CD4-positive, CD25-positive, alpha-beta regulatory T cell (primary cell): ENCODE measurements at places on chromosomes 1 and 21.
A peak's percentile ranks its signal among the peaks of the same experiment; 100 is the strongest.

GRCh38 chr1:183218971-183219615 is 33.0 kb downstream of the LAMC2 start:
- peak; percentile 84 for DNase-seq

- DNase-seq = no peak
These were observed 128.6 kb downstream of the HUNK start for GRCh38 chr21:32001390-32001789.

- DNase-seq = no peak
These were observed 68.6 kb upstream of the PALMD start for GRCh38 chr1:99577313-99577712.

DNA sequence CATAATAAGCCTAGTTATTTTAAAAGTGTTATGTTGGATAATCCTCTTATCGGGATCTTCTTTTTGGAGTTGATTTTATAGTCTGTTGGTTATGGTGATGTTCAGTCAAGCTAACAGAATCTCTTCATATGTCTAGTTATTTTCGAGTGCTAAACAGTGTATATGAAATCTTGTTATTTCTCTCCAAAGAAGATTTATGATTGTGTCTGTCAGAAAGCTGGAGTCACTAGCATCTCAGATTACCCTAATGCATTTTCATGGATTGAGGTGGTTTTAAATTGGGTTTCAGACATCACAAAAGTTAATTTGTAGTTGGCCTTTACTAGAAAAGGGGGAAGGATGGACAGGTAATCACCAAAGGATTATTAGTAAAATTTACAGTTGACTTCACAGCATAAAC is 13.3 kb downstream of the MAEL start:
- DNase-seq = no peak

DNA sequence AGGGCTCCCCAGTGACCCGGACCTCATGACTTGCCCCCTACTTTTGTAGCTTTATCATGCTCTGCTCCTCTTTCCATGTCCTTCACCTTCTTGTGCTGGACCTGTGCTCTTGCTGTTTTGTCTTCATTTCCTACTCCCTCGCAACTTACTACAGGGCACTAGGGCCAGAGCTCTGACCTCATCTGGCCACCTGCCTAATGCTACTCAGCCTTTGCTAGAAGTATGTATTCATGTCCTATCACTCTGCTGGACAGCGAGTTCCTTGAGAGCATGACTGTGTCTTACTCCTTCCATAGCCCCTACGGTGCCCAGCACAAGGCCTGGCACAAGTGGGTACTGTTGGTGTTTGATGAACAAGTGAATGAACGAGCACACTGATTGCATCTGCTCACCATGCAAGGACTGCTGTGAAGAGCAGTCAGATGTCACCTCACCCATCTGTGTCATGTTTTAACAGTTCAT is 1.9 kb downstream of the MTFR1L start:
- no peak for DNase-seq

- no peak for DNase-seq
These were observed 41.6 kb downstream of the NUAK2 start for GRCh38 chr1:205279986-205280385.

GRCh38 chr1:41225495-41225894 is 16.6 kb downstream of the SCMH1 start:
- DNase-seq = no peak

GRCh38 chr21:45551316-45551715 is 9.1 kb upstream of the SLC19A1 start:
- peak; percentile 63 for DNase-seq

DNA sequence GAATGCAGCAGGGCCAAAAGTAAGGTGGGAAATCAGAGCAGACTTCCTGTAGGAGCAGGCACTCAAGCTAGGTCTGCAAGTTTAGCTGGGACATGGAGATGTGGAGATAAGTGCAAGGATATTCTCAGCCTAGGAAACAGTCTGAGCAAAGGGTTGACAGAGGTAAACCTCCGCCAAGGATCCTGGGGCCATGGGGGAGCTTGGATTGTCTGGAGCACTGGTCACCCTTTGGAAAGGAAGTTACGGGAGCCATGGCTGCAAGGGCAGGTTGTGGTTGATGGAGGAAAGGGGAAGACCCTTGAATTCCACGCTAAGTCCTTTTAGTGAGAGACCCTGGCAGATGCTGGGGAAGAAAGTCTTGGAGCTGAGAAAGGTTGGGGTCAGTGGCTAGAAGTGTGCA is 150.9 kb downstream of the PTPRU start:
- no peak for DNase-seq

- DNase-seq = no peak
These were observed 570 bp upstream of the PEX10 start for GRCh38 chr1:2412773-2413494.

DNA sequence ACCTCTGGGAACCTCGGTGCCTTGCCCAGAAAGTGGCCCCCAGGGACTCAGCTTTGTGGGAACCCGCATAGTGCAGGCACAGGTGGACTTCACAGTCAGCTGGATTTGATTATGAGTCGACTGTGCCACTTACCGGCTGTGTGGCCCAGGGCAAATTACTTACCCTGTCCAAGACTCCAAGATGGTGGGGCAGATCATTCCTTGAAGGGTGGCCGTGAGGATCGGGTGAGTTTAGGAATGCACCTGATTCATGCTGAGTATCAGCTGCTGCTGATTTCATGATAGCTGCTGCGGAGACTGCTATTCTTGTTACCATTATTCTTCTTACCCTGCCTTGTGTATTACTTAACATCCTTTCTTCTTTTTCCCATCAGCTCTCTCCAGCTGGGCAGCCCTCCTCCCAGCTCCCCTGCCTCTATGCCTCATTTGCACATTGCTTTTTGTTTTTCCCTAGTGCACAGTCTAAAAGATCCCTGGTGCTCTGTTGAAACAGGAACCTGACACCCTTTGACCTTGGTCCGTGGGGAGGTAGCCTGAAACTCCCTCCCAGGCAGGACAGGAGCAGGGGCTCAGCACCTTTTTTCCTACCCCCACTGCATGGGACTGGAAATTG is 40.5 kb upstream of the FHAD1 start:
- DNase-seq = no peak

DNA sequence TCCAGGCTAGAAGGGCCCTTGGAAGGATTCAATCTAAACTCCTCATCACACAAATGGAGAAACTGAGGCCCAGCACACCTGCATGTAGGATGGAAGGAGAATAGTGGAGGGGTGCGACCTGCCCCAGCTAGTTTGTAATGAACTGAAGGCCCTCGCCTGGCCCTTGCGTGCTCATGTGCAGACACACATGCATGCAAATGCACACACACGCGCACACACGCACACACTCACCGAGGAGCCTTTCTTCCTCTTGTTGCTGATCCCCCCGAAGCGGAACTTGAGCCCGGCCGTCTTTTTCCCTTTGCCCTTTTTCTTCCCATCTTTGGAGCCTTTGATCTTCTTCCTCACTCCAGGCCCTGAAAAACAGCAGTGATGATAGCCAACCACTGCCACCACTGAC is 27.9 kb downstream of the CHD5 start:
- no peak for DNase-seq

- no peak for DNase-seq
These were observed 7.3 kb upstream of the FGGY start for GRCh38 chr1:59289570-59289969.

DNA sequence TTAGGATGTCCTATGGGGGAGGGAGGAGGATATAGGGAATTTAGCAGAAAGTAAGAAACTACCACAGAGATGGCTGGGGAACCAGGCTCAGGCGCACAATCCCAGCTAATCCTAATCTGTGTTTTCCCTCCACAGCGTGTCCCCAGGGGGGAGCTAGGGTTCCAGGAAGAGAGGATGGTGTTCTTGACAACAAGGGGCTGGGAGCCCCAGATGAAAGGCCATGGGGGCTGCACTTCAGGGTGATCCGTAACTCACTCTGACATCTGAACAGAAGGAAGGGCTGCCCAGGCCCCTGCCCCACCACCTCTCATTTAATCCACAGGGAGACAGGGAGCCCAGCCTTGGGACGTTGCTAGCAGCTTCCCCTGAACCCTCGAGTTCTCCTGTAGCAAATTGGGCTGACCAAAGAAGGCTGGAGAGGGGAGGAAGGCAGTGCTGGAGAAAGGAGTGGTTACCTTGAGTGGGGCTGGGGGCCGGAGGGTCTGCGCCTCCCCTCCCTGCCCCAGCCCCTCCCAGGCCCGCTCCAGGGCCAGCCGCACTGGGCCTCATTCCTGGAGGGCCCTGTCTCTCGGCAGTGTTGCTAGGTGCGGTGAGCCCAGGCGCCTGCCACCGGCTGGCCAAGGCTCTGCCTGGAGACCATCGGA is 131.7 kb downstream of the TMEM53 start:
- DNase-seq = no peak

DNA sequence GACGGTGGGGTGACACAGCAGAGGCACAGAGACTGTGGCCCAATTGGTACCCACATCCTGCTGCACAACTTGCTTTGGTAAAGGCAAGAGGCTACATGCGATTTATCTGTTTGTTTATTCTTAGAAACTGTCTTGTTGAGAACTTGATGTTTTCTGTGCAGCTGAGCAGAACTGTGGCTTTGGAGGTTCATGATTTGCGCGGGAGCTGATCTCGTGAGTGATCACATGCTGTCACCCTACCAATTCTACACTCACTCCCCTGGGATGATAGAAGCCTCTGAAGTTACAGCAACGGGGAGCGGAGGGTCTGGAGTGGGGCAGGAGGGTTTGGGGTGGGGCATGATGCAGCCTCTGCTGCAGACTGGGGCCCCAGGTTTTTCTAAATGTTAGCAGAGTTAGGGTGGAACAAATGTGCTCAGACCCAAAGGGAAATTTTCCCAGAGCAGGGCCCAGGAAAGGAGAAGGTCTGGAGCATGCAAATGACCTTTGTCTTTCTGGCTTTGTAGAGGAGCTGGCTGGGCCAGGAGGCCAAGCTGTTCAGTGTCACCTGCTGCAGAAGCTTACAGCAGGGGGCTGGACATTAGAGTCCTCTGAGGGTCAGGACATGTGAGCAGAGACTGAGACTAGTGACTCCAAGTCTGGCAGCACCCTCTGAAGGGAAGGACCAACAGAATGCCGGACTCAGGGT is 83.6 kb downstream of the GRIK3 start:
- DNase-seq = no peak

DNA sequence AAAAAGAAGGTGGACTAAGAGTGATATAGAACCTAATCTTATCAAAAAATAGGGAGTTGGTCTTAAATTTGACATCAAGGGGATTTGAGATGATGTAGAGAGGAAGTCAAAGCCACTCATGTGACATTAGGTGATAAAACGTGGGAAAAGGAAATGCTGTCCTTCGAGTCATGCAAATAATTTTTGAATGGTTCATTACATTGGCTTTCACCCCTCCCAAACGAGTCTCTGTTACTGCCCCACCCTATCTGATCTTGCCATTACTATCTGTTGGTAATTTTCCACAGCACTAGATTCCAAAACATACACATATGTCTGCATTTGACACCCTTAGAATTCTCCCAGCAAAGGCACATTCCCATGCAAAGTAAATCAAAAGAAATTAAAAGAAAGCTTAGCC is 531.1 kb upstream of the ADAMTS5 start:
- no peak for DNase-seq

GRCh38 chr1:78839704-78840277 is 166.7 kb downstream of the ADGRL4 start:
- peak; percentile 9 for DNase-seq

GRCh38 chr1:4344065-4344732 is 310.2 kb upstream of the AJAP1 start:
- DNase-seq = no peak

GRCh38 chr1:230392920-230393521 is 33.1 kb downstream of the PGBD5 start:
- no peak for DNase-seq

- no peak for DNase-seq
These were observed 87.4 kb upstream of the TTC39A start for GRCh38 chr1:51417496-51418383.

DNA sequence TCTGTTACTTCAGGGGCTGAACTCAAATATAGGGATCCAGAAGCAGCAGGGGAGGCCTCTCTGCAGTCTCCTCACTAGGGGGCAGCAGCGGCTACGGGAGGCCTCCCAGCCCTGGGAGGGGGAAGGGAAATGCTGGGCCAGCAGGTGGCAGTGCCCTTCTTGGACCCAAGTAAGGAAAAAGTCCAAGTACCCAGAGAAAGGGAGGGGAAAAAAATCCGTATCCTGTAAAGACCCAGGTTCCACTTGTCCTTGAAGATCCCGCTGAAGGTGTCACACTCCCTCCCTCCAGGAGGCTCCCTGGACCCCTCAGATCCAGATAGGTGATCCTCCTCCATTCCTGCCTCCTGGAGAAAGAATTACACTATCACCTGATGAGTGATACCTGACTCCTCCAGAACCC is 14.1 kb upstream of the NUAK2 start:
- peak; percentile 81 for DNase-seq

- no peak for DNase-seq
These were observed 102.8 kb upstream of the GALNT2 start for GRCh38 chr1:229964281-229964680.

DNA sequence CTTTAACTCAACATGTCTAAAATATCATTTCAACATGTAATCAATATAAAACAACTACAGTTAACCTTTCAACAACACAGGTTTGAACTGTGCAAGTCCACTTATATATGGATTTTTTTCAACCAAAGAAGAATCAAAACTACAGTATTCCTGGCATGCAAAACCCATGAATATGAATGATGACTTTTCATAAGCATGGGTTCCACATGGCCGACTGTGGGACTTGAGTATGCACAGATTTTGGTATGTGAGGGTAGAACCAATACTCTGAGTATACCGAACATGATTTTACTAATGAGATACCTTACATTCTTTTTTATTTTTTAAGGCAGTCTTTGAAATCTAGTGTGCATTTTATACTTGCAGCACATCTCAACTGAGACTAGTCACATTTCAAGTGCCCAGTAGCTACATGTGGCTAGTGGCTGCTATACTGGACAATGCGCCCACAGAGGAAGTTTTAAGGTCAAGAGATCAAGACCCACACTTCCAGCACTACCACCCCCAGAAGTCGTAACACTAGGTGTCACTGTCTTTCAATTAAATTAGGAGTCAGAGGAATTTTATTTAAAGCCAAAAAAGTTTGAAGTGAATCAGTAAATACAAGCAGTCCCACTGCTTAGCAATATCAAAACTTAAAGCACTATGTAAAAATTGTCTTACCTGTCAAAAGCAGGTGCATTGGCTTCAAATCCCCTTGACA is 40.0 kb downstream of the SYNJ1 start:
- DNase-seq = peak; percentile 1

DNA sequence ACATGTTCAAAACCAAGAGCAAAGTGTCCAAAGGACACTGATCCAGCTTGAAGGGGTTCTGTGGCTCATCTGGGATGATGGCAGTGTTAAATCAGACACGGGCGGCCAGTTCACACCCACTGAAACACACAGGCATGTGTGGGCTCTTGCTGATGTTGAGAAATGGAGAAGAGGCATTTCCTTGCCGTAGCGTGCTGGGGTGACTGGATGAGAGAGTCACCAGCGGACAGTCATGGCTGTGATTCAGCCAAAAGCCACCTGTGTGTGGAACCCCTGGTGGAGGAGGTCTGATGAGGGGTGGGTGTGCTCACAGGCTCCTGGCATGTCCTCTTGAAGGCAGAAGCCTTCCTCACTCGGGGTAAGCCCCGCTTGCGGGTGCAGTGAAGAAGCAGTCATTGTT is 7.2 kb downstream of the C1orf35 start:
- no peak for DNase-seq
